DMS79 (cell line): ENCODE measurements at places on chromosomes 7 and 10.

GRCh38 chr7:12581897-12582296 is 11.4 kb downstream of the SCIN start:
- no peak for DNase-seq

GRCh38 chr7:42155584-42156290 is 81.3 kb downstream of the GLI3 start:
- DNase-seq = no peak

- no peak for DNase-seq
These were observed 48.2 kb upstream of the LOXL4 start for GRCh38 chr10:98316170-98316569.

GRCh38 chr7:26043801-26044200 is 108.2 kb upstream of the NFE2L3 start:
- no peak for DNase-seq

GRCh38 chr10:85926136-85926535 is 440.5 kb downstream of the GRID1 start:
- DNase-seq = no peak

DNA sequence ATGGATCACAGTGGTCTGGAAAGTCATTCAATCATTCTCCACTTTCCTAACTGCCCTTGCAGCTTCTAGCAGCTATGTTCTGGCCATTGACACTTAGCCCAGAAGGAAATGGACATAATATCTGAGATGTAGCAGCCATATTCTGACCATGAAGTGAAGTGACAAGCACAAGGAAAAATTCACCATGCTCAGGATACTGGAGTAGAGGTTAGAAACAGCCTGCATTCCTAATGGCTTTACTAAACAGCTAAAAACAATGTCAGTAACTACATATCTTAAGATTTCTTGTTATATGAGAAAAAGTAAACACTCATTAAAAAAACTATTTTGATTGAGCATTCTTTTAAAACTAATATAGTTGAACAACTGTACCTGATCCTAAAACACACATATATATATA is 443.8 kb downstream of the MAGI2 start:
- DNase-seq = no peak

- no peak for DNase-seq
These were observed 38.3 kb downstream of the PRF1 start for GRCh38 chr10:70564113-70564725.

DNA sequence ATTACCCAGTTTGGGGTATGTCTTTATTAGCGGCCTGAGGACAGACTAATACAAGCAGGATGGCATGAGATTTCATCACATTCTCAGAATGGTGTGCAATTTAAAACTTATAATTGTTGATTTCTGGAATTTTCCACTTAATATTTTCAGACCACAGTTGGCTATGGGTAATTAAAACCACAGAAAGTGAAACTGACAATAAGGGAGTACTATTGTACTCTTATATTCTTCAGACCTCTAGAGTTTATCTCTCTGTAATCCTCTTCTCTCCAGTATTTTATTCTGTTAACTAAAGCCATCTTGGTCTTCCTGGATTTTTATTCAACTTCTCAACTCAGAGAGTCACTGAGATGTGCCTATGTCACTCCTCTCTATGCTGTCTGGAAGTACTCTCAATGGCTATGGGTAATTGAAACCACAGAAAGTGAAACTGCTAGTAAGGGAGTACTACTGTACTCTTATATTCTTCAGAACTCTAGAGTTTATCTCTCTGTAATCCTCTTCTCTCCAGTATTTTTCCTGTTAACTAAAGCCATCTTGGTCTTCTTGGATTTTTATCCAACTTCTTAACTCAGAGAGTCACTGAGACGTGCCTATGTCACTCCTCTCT is 118.3 kb downstream of the PPP1R17 start:
- no peak for DNase-seq

GRCh38 chr7:159015454-159016410 is 128.9 kb downstream of the VIPR2 start:
- DNase-seq = no peak

DNA sequence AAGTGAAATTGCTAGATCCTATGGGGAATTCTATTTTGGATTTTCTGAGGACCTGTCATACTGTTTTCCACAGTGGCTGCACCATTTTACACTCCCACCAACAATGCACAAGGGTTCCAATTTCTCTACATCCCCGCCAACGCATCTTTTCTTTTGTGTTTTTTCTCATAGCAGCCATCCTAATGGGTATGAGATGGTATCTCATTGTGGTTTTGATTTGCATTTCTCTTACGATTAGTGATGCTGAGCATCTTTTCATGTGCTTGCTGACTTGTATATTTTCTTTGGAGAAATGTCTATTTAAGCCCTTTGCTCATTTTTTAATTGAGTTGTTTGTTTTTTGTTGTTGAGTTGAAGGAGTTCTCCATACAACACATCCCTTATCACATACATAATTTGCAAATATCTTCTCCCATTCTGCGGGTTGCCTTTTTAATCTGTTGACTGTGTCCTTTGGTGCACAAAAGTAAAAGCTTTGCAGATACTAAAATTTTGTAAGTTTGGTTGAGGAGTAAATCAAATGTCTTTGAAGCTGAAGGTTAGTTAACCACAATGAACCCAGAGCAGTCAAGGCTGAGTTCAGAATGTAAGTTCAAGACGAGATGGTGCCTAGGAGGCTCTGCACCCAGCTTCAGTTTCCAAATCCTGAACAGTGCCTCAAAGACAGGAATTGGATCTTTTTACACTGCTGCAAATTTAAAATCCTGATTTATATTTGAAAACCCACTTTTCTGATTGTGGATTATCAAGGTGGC is 195.4 kb downstream of the COBL start:
- DNase-seq = no peak

DNA sequence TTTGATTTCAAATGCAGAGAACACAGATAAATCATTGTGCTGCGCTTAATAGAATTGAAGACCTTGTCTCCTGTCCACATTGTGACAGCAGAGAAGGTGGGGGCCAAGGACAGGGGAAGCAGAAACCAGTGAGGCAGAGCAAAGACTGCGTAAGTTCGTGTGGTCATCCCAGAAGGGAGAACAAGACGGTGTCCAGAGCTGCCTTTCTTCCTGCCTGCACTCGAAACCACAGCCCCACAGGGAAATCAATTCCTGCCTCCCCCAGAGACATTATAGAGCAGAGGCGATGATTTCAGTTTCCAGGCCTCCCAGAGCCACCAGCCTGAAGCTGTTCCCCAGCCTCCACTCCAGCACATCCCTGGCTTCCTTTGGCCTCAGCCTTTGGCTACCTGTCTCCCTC is 39.7 kb upstream of the UCN3 start:
- DNase-seq = no peak

GRCh38 chr10:45058580-45058979 is 57.9 kb downstream of the ZNF22 start:
- no peak for DNase-seq

DNA sequence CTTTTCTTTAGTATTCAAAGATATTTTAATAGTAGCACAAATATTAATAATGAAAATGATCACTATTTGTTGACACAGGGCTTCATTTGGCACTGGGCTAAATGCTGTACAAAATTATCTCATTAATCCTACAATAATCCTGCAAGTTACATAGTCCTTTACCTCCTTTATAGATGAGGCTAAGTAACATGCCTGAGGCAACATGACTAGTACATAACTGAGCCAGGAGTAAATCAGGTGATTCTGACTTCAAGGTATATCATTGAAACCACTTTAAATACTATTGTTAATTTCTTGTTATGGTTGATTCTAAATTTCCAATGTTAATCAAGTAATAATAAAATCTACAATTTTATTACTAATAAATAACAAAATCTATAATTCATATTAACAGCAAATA is 39.8 kb downstream of the SEM1 start:
- DNase-seq = no peak

GRCh38 chr10:94546049-94546900 is 687 bp downstream of the HELLS start:
- DNase-seq = no peak

DNA sequence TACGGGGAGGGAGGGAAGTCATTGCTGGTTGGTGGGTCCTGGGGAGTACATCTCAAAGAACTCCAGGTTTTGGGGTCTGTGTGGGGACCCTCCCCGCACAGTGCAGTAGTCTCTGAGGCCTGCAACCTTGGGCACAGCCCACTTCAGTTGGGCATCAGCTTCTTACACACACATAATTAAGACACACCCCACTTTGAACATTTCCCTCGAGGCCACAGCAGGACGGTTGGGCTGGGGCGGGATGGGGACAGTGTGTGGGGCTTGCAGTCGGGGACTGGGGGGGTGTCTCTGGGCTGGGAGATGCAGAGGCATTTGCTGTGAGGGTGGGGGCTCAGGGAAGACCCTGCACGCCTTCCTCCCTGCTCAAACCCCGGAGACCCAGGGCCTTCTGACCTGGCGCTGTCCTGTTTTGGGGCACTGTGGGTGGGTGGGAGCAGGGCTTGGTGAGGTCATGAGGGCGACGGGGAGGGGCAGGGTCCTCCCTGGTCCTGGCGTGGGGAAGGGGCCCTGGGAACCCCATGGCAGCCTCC is 1.3 kb downstream of the LFNG start:
- no peak for DNase-seq

DNA sequence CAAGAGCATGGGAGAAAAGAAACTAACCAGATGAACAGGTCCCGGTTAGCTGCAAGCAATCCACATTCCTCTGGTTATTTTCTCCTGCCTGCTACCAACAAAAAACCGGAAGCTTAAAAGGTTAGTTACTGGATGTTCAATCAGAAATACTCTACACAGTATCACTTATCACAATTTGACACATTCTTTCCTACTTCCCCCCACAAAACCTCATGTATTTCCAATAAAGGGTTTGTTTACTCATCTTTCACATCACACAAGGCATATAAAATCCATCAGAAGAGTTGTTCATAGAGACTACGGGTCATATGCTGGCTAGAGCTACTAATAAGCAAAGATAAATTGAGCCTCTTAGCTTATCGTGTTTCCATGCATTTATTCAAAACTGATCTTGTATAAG is 4.8 kb downstream of the SLC25A28 start:
- DNase-seq = no peak

DNA sequence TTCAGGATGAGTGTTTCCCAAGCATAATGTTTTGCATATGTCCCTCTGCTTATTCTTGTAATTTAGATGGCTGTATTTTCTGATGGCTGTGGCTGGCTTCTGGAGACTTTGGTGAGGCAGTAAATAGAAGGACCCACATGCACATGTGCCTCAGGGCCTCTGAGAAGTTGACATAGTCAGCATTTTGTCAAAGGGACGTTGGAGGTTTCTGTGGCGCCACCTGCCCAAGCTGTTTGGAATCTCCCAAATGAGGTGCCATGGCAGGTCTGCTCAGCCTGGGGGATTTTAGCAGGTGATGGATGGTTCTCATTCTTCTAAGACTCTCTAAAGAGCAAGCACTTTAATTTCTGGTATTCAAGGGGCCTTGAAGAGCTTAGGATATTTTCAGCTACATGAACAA is 29.8 kb downstream of the C10orf120 start:
- no peak for DNase-seq

DNA sequence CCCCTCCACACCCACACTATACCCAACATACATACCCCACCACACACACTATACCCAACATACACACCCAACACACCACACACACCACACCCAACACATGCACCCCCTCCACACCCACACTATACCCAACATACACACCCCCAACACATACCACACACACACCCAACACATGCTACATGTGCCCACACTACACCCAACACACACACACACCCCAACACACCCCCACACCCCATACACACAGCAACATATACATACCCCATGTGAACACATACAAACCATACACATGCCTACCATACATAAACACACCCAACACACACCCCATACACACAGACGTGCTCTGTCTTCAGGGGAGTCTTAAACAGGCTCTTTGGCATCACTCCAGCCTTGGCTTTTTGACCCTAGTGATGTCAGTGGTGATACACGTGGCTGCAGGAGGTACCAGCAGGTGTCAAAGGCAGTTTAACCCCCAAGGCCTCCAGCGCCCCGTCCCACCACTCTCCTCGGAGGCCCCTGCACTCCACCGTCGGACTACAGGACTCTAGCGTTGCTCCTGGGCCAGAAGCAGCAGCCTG is 73.4 kb downstream of the HIPK2 start:
- no peak for DNase-seq

DNA sequence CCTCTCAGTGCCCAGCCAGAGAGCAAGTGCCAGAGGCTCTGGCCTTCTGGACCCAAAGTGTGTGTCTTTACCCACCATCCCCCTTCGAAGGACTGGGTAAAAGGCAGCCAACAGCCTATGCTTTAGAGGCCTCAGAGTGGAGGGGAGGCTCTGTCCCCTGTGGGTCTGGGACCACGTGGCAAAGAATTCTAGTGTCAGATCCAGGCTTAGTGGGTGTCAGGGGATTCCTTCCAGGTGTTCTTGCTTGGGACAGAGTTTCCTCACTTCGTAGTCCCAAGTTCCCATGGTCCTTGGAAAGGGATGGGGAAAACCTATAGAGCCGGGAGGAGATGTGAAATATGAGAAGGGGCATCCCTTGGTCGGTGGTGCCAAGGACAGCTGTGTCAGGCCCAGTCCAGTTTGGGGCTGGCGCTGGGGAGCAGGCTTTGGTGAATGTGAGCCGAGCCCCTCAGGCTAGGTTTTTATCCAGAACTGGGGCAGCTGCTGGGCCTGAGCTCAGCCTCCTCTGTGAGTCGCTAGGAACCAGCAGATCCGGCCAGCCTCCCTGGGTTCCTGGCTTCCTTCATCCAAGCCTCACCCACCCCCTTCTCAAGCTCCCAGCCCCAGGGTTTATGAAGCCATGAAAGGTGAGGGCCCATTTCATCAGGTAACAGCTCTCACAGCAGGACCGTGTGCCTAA is 71.2 kb downstream of the C10orf105 start:
- DNase-seq = no peak

DNA sequence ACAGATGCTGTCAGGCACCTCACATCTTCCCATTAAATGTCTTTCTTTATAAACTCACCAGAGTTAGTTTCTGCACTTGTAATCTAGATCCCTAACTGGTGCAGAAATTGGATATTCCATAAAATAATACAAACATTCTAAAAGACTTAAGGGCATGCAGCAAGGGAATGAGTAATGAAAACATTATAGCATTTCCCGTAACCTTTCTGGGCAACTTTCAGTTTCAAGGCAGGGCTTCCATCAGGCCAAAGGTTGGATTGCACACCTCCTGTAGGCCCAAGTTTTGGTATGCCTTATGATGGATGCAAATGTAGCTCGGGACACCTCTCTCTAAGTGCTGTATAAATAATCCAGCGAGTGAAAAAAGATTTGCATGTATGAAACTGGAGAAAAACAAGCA is 129.9 kb upstream of the LYZL2 start:
- no peak for DNase-seq

DNA sequence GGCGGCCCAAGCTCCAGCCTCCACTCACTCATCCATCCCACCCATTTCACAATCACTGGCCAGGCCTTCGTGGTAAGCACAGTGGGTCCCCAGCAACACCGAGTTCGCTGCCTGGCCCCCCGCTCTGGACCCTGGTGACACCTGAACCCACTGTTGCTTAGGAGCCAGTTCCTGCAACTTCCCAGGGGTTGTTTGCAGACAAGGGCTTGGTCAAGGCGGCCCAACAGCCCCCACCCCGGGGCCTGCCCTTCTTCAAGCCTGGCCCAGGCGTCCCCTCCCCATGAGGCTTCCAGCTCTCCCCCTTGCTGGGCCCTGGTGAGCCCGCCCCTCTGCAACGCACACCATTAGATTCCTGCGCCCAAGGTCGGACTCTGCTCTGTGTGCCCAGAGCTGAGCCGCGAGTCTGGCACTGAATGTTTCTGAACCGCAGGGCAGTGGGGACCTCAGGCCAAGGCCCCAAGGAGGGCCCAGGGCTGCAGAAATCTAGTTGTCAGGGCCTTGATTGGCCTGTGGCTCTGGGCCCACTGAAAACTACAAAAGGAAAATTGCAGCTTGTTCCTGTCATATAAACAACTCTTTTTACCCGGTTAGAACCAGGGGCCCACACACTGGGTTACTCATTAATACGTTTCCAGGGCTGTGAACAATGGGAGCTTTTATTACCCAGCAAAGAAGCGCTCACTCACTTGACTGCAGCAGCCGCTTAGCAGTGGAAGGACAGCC is 2.1 kb upstream of the COX19 start:
- DNase-seq = no peak
